ENCODE measurements at places on chromosomes 7 and 10.

DNA sequence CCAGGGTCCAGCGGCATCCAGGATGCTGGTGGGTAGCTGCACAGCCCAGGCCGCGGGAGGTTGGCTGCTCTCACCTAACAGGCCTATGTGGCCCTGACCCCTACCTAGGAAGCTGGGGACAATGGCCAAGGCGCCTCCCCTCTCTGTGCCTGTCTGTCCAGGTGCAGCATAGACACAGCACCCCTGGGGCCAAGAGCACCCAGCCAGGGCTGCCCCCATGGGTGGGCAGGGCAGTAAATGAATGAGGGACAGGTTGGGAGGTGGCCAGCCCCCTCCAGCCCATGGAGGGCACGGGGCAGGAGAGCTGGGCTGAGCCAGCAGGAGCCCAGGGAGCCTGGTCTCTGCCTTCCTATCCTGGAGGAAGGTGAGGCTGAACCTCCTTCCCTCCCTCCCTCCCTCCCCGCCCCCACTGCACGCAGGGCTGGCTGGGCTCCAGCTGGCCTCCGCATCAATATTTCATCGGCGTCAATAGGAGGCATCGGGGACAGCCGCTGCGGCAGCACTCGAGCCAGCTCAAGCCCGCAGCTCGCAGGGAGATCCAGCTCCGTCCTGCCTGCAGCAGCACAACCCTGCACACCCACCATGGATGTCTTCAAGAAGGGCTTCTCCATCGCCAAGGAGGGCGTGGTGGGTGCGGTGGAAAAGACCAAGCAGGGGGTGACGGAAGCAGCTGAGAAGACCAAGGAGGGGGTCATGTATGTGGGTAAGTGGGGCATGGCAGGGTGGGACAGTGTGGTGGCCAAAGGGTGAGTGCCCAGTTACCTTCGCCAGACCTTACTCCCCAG is at the start of gene SNCG:
Gene SNCG, plus strand, starts transcription at position 484 of the 785 bp plus-strand sequence. Its CDS starts 99 bp downstream, at position 583.
- DNase-seq = no peak

DNA sequence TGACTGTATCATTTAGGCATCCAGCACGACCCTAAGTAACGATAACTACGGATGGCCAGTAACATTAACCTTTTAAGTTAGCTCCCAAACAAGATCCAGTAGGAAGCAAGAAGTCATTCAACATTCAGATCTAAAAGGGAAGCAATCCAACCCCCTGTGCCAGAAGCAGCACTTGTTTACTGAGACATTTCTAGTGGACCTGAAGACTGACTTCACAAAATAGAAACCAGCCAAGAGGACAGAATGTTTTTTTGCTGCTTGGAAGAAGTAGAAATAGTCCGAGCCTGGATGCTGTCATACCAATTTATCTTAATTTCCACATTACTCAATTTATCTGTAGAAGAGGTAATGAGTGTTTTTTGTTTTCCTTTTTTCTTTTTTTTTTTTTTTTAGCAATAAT is 88.0 kb upstream of the CTTNBP2 start:
- no peak for DNase-seq

DNA sequence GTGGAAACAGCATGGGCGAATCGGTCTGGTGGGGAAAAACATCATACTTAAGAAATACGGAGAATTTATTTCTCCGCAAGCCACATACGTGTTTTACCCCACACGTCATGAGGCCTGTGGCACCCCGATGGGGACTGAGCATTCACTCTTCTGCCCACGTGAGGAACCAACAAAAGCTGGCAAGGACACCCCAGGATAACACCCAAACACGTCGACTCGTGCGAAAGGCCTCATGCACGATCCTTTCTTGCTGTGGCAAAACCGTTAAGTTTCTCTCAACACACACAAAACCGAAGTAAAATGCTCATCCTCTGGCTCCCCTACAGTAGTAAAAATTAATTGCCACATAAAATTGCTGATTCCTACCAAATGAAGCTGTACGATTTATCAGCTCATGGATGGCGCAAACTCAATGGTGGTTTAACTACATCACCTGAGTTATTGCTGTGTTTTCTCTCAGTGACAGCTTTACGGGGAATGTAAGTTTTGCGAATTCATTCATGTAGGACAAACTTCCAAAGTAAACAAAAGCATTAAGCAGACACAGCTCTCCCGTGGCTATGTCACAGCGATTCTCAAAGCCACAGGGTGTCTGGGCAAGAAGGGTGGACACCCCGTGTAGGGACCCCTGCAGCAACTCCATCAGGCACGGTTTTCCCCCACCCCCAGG is 97.0 kb downstream of the CTBP2 start:
- DNase-seq = no peak

DNA sequence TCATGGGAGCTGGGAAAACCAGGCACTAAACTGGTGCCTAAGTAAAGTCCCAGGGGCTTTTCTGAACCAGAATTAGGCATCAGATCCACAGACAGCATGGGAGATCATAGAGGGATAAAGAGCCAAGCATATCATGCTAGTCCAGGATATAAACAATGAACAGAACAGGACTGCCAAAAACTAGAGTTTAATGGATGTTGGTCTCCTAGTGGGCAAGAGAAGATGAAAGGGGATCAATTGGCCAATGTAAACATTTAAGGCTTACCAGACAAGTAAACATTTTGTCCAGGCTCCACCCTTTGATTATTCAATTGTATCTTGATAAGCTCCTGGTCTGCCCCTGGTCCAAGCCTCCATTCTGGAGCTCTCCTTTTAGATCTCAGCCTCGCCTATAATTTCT is 18.9 kb downstream of the MACC1 start:
- DNase-seq = no peak

GRCh38 chr10:71294091-71294561 is 24.9 kb upstream of the SLC29A3 start:
- DNase-seq = no peak
